ENCODE measurements at places on chromosomes 6 and 20.

DNA sequence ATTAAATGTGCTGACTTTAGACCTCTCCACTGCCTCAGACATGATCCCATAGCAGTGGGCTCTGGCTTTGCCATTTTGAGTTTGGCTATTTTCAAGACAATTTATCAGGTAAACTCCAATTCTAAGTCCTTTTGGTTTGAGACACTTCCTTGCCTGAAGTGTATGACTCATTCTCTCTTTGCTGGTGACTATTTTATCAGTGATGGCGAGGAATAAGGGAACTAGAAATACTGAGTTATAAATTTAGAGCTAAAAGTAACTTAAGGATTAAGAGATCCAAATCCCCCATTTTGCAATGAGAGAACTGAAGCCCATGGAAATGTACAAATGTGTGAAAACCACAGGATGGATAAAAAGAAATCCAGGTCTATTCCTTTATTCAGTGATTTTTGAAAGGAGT is 30.9 kb upstream of the CD83 start:
- no peak for DNase-seq

DNA sequence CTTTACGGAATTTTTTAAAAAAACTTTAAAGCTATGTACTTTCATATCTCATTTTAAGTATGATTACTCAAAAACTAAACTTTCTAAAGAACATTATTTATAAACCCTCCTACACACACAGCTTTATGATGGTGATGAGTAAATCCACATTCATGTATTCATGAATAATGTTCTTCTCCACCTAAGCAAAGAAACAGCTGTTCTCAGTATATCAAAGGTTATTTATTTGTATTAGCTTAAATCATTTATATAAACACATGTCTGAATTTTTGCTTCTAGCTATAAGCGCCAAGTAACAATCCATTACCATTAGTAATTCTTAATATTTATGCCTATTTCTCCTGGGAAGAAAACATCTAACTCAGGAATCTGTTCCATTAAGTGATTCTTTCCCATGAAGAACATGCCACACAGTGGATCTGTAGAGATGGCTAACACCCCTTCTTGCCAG is 63.3 kb downstream of the SMLR1 start:
- no peak for DNase-seq

- DNase-seq, result no peak
Observed at GRCh38 chr20:32767418-32768198, 5.4 kb downstream of the DNMT3B start.

GRCh38 chr20:51094221-51094620 is 71.3 kb upstream of the KCNG1 start:
- no peak for DNase-seq

DNA sequence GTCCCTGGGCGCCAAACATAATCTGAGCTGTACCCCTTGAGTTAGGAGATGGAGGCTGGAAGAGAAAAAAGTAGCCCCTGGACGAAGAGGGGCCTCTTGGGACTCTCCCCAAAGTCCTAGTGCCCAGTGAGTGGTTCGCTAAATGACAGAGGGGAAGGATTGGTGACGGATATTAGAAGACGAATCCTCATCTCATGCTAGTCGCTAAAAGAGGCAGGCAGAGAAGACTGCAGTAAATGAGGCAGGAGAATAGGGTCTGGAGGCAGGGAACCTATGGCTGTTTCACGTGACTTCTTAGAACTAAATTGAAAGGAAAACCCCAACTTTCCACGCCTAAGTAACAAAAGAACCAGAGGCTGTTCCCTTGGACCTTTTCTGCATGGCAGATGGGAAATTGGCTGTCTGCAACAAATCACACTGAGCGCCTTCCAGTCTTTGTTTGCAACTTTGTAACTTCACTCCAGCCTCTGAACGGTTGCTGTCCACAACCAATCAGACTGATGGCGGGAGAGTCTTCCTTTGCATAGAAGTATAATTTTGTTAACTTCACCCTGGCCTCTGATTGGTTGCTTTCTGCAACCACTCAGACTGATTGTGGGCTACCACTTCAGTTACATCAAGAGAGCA is 731 bp upstream of the RBL1 start:
- no peak for DNase-seq
